ENCODE measurements at places on chromosomes 7 and 10.

DNA sequence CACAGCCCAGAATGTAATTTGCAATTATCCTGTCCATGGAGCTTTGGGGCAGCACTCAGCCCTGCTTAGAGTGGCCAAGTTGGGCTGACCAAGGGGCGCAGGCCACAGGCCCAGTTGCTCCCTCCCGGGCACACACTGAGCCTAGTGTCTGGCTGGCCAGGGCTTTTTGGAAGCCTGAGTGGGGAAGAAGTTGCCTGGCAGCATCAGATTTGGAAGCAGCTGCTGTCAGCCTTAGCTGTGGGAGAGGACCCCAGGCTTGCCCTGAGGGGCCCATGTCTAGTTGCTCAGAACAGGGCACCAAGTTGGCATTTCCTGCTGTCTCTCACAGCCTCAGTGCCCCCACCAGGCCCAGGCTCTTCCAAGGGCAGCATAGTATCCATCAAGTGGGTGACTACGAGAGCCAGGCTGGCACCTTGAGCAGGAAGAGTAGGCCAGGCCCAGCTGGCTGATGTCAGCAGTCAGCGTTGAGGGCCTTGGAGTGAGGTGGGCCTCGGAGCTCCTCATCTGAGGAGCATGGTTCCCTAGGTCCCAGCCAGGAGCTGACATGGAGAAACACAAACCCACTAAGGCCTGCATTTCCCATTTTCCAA is 14.4 kb downstream of the ANTXRL start:
- no peak for DNase-seq

DNA sequence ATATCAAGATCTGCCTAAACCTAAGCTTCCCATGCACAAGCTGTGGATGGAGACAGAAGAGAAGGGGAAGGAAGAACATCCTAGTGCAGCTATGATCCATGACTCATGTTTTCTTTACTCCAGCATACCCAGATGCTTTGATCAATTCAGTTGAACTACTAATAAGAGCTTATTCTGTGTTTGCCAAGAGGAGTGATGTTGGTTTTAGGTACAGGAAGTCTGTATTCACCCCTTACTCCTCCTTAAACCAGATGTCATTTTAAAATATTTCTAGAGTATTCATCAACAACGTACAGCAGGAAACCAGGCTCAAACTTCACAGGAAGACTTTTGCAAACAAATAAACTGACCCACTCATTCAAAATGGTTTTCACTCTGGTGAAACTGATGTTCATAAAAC is 29.2 kb downstream of the PANK1 start:
- DNase-seq, result no peak

- no peak for DNase-seq
Observed at GRCh38 chr10:111724121-111724520, 459.4 kb downstream of the GPAM start.

GRCh38 chr10:63515002-63515763 is 6.0 kb upstream of the REEP3 start:
- peak; percentile 46 for DNase-seq

DNA sequence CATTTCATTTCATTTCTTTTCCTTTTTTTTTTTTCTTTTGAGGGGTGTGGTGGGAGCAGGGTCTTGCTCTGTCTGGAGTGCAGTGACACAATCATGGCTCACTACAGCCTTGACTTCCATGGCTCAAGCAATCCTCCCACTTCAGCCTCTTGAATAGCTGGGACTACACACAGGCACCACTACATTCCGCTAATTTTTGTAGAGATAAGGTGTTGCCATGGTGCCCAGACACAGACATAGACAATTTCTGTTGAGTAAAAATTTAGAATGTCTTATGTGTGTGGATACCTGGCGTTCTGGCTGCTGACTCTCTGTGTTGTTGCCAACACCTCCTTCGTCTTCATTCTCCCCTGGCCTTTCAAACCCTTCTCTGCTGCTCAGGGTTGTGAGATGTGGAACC is 54.0 kb upstream of the PRSS58 start:
- no peak for DNase-seq

DNA sequence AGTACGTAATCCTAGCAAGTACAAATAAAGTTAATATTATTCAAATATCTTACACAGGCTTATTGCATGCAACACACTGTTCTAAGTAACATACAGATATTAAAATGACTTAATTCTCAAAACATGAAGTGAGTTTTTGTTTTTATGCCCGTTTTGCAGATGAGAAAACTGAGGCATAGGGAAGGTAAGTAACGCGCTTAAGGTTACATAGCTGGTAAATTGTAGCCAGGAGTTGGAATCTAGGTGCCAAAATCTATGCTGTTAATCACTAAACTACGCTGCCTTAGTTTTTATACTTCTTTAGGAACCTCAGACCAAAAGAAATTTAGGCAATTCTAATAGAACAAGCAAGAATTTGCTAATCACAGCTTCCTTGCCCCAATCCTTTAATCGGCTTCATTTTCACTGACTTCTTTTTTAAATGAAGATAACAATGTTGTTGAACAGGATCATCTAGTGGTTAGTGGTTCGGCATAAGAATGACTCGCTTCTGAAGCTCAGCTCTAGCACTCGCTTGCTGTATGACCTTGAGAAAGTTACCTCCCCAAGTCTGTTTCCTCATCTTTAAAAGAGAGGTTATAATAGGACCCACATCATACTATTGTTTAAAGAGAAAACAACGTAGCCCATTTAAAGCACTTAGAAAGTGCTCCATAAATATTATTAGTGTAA is 1.0 kb upstream of the LRRTM3 start:
- no peak for DNase-seq

DNA sequence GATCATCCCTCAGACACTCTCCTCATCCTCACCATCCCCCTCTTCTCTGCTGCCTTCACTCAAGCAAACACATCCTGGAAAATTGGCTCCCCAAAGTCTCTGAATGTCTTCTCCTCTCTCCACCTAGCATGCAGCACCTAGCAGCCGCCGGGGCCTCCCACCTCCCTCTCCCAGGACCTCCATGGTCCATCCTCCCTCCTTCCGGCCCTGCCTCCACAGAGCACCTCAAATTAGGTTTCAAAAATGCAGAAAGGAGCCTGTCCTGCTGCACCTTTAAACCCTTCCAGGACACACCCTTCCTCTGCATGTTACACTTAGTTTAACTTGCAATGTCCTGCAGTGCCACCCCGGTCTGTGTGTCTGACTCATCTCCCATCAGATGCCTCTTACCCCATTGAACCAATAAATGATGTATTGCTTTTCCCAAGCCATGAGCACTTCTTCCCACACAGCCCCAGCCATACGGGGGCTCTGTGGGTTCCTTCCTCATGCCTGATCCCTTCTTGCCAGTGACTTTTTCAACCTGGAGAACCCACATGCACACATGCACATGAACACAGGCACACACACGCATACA is 582.5 kb upstream of the MGMT start:
- no peak for DNase-seq

GRCh38 chr10:90614631-90615030 is 243.2 kb downstream of the HTR7 start:
- DNase-seq, result no peak

GRCh38 chr7:2209146-2209960 is 23.4 kb downstream of the MAD1L1 start:
- DNase-seq, result peak; percentile 90

- no peak for DNase-seq
Observed at GRCh38 chr7:31002256-31002655, 38.5 kb downstream of the GHRHR start.

DNA sequence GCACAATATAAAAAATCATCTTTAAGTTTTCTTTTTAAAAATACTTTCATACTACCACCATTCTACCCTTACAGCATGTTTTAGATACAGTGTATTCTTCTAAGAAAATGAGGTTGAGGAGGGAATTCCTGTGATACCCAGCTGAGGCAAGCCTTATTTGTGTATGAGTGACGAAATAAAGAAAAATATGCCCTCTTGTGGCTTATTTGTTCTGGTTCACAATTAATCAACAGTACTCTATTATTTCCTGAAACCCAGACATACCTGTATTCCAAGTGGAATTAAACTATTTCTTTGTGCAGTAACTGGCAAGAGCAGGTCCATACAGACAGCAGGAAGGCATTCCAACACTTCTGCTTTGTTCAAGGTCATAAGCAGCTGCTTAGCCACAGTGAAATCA is 4.5 kb upstream of the SEMA3D start:
- peak; percentile 55 for DNase-seq

GRCh38 chr7:91034459-91035368 is 229.5 kb upstream of the FZD1 start:
- peak; percentile 75 for DNase-seq

GRCh38 chr7:120170834-120171233 is 102.1 kb upstream of the KCND2 start:
- no peak for DNase-seq

DNA sequence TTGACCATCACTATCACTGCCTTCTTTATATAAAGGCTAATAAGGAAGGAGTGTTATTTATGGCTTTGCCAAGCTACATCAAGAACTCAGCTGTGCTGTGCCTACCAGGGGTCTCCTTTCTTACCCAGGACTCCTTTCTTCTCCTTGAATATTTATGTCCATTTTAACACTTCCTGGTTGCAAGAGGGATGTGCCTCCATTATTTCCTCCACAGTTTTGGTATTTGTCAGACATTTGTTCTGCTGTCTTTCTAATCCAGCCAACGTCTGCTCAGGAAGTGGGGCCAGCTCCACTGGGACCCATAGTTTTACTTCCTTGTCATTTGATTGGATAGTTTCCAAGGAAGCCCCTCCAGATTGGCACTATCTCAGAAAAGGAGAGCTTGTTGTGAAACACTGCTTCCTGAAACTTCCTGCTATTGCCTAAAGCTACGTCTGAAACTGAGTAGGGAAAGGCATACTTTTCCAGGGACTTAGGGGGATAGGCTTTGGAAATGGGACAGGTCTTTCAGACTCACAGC is 6.6 kb upstream of the STRIP2 start:
- DNase-seq, result no peak

DNA sequence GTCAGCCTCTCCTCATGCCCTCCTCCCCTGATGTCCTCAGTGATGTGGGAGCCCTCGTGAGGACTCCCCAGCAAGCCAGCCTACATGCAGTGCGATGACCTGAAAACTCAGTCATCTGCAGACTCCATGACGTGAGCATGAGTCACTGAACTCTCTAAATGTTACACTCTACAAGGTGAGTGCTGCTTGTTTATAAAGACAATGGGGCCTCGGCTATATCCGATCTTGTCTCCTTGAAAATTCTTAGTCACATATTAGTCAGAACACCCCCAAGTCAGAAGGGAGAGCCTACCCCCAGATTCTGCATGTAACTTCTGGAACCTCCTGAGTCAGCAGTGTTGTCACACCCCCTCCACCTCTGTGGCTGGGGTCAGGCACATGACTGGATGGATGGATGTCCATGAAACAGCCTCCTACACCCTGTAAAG is 673.8 kb downstream of the INHBA start:
- peak; percentile 89 for DNase-seq

- no peak for DNase-seq
Observed at GRCh38 chr7:83908526-83908925, 259.6 kb upstream of the SEMA3E start.

DNA sequence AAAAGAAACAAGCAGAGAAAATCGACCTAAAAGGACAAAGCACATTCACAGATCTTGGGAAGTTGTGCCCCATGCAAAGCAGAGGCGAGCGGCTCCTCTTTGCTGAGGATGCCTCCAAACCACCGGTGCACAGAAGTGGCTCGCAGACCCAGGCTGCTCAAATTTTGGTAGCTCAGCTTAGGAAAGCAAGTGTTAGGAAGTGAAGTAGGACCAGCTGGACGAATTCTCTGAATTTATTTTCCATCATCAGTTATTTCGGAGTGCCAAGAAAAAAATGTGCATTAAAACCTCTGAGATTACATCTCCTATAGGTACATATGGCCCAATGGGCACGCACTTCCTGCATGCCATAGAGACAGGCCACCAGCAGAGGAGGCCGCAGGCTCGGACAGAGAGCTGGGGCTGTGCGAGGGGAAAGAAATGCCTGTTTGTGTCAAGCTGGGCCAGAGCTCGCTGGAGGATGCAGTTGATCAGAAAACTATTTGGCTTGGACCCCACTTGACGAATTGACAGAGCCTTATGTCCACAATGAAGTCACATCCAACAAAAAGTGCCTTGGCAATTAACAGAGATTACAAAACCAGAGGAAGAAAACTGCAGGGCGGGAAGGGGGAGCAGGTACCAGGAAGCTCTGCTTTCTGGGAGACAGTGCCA is 122.3 kb upstream of the LYZL2 start:
- DNase-seq, result peak; percentile 79

- DNase-seq, result no peak
Observed at GRCh38 chr10:26517141-26517867, 79.2 kb downstream of the APBB1IP start.

- no peak for DNase-seq
Observed at GRCh38 chr10:17783751-17784150, 25.4 kb upstream of the MRC1 start.

GRCh38 chr7:146096994-146097393 is 19.6 kb upstream of the CNTNAP2 start:
- DNase-seq, result no peak

GRCh38 chr10:48455055-48455391 is 148.5 kb downstream of the MAPK8 start:
- DNase-seq, result no peak

DNA sequence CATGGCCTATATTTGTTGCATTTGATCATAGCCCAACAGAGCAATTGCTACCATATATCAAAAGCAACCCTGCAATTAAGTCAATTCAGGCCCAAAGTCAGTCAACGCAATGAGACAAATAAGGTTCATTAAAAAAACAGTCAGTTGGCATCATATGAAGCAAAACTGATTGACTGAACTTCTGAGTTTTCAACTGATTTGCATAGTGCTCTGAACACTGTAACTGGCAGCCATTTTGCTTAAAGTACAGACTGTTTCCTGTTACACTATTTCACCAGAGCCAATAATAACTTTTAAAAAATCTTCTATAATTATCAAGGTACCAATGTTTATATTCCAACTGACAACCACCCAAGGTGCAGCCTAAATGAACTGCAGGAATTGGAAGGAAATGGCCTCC is 68.4 kb upstream of the RAPGEF5 start:
- no peak for DNase-seq

Data from astrocyte of the hippocampus (primary cell).